ENCODE measurements at places on chromosomes 13 and 19. TPM values are rescaled to one million over a fixed set of nuclear protein-coding genes. Genes with fewer than 3 reads are reported as not detected.

DNA sequence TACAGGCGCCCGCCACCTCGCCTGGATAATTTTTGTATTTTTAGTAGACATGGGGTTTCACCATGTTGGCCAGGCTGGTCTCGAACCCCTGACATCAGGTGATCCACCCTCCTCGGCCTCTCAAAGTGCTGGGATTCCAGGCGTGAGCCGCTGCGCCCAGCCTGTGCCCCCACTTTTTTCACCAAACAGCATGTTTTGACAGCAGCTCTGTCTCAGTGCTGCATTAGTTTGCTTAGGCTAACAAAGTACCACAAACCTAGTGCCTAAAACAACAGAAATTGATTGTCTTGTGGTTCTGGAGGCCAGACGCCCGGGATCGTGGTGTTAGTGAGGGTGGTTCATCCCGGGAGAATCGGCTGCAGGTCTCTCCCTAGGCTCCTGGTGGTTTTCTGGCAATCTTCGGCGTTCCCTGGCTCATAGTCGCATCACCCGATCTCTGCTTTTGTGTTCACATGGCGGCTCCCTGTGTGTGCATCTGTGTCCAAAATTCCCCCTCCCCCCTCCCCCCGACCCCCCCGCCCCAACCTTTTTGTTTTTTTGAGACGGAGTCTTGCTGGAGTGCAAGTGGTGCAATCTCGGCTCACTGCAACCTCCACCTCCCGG, 30.0 kb downstream of the MYH14 start:
- DNase-seq = no peak

DNA sequence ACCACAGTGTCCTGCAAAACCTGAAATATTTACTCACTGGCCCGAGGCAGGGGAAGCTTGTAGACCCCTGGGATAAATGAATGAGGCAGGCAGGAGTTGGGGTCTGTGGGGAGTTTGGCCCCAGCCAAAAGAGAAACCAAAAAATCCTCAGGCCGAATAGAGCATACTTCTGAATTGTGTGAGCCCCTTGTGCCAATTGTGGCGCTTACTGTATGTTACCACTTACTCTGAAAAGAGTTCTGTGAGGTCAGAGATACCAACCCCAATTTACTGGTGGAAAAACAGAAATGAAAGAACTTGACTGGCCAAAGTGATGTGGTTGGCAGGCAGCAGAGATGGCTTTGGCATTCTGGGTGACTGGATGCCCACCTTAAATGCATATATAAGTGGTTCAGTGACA, 6.9 kb downstream of the CARM1 start:
- no peak for DNase-seq

- DNase-seq = peak; percentile 80
Measured at GRCh38 chr19:31338069-31338776, 11.0 kb downstream of the TSHZ3 start.

DNA sequence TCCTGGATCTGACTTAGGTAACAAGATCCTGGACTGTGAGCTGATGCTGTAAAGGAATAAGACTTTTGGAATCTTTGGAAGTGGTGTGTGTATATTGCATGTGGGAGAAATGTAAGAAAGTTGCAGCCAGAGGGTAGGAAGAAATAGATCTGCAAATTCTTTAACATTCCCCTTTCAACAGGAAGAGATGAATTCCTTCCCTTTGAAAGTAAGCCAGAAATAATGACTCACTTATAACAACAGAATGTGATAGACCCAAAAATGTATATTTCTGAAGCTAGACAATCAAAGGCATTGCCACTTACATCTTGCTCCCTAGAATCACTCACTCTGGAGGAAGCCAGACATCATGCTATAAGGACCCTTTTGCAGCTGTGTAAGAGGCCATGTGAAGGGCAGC, 9.8 kb upstream of the SIAH3 start:
- DNase-seq = no peak

GRCh38 chr13:30910676-30911075, 4.6 kb downstream of the MEDAG start:
- DNase-seq = no peak

GRCh38 chr13:78131811-78132210, 213.2 kb upstream of the EDNRB start:
- DNase-seq = no peak

- DNase-seq = no peak
Measured at GRCh38 chr13:76928456-76928855, 19.9 kb upstream of the ACOD1 start.

DNA sequence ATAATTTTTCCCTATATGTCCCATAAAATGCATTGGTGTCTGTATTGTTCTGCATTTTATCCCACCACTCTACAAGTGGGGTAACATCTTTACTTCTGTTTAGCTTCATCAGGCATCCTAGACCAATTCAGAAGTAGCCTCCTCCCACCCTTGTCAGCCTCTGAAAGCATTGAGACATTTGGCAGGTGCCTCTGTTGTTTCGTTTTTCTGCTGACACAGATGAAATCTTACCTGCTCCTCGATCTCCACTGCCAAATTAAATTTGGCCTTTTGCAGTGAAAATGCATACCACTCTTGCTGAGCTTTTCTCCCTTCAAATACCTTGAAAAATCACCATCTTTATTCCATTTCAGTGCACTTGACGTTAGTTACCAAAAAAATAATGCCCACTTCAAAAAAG, 83.5 kb upstream of the STARD13 start:
- no peak for DNase-seq

- DNase-seq = no peak
Measured at GRCh38 chr13:47437406-47437805, 540.6 kb upstream of the HTR2A start.

- no peak for DNase-seq
Measured at GRCh38 chr13:77300176-77301037, 26.5 kb downstream of the MYCBP2 start.

GRCh38 chr13:105972811-105973590, 562.5 kb downstream of the EFNB2 start:
- no peak for DNase-seq

DNA sequence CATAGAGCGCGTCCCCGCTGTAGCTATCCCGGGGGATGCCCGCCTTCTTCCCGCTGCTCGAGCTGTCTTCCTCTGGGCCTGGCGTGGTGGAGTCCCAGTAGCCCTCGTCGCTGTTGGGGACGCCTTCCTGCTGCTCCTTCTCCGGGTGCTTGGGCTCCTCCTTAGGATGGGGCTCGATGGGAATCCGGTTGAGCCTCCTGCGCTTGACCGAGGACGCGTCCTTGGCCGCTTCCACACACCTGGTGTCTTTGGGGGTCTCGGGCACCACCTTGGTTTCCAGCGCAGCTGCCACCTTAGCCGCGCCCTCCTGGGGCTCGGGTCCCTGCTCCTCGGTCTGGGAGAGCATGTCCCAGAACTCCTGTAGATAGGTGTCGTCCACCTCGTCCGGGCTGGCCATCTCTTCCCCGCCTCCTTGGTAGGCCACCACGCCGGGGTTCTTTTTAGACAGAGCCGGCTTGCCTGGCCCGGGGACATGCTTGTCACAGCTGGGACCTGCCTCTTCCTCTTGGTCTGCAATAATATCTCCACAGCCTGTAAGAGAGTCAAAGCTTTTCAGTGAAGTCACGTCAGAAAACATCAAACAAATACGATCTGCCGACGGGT, 2.0 kb downstream of the AMER2 start:
- DNase-seq = peak; percentile 22

Gene SOHLH2
- 1.2 TPM for polyA plus RNA-seq

Gene CHST8
- polyA plus RNA-seq = 0.45 TPM

- DNase-seq = no peak
Measured at GRCh38 chr19:47776568-47776967, 1.9 kb upstream of the SELENOW start.

GRCh38 chr13:100423375-100423774, 165.2 kb downstream of the GGACT start:
- no peak for DNase-seq

GRCh38 chr13:82993417-82993816, 888.9 kb downstream of the SLITRK1 start:
- DNase-seq = no peak

Gene CRTC1
- polyA plus RNA-seq = 2.2 TPM

GRCh38 chr13:92028695-92029094, 630.3 kb downstream of the GPC5 start:
- DNase-seq = no peak

GRCh38 chr19:522726-523125, 8.8 kb upstream of the CDC34 start:
- DNase-seq = no peak

DNA sequence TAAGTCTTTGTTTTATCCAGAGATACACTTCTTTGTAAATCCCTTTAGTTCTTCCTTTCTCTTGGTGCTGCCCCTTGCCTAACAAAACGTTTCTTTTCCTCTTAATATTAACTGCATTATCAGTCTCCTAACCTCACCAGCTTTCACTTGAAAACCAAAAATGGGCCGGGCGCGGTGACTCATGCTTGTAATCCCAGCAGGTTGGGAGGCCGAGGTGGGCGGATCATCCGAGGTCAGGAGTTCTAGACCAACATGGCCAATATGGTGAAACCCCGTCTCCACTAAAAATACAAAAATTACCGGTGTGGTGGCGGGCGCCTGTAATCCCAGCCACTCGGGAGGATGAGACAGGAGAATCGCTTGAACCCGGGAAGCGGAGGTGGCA, 329.8 kb upstream of the MIR17HG start:
- no peak for DNase-seq

- DNase-seq = no peak
Measured at GRCh38 chr13:47457626-47458025, 543.4 kb downstream of the SUCLA2 start.

- DNase-seq = no peak
Measured at GRCh38 chr13:47499358-47500150, 501.5 kb downstream of the SUCLA2 start.

DNA sequence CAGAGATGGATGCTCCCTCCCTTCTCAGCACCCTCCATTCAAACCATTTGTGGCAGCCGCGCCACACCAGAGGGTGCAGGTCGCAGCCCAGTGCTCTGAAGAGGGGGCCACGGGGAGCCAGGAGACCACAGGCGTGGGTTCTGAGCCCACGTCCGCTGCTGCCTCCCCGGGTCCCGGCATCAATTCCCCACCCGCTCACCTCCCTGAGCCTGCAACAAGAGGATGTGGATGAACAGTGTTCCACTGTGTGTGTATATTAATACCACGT, 120.1 kb upstream of the VSTM2B start:
- DNase-seq = no peak

Measured in SK-N-SH (cell line).